Chondrocyte (in vitro differentiated cells): ENCODE measurements at places on chromosomes 6 and 20. TPM values are rescaled to one million over a fixed set of nuclear protein-coding genes. Genes with fewer than 3 reads are reported as not detected.

- no peak for DNase-seq
Observed at GRCh38 chr6:46715141-46715540, 20.0 kb downstream of the PLA2G7 start.

DNA sequence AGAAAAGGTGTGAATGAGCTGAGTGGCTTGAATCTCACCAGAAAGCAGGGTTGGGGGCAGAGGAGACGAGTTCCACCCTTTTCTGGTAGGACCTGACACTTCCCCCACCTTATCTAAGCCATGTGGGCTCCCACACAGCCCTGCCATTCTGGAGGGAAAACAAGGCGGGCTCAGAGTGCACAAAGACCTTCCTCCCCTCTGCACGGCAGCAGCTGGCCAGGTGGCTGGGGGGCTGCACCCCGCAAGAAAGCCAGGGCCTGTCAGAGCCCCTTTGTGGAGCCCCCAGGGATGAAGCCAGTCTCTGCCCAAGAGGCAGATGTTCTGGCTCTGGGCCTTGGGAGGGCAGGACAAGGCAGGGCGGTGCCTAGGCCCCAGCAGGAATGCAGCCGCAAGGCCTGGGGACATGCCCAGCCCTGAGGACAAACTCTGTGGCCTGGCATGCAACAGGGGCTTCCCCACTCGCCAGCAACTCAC lies 48.4 kb upstream of the DSN1 start:
- no peak for DNase-seq

- no peak for DNase-seq
Observed at GRCh38 chr6:32920715-32921114, 20.1 kb downstream of the HLA-DMB start.

DNA sequence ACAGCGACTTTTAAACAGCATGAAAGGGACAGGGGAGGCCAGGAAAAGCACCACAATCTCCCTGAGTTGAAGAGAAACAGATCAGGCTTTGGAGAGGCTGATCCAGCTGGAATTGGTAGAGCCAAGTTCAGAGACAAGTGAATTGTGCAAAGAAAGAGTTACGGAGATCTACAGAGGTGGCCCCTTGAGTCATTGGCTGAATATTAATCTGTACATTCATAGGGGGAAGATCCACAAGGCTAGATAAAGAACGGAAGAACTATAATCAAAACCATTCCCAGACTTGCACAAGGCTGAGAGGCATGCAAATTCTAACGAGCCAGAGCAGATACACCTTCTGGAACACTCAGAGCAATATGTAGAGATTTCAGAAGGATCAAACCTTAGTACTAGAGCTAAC lies 14.2 kb upstream of the FOXQ1 start:
- DNase-seq, result no peak

DNA sequence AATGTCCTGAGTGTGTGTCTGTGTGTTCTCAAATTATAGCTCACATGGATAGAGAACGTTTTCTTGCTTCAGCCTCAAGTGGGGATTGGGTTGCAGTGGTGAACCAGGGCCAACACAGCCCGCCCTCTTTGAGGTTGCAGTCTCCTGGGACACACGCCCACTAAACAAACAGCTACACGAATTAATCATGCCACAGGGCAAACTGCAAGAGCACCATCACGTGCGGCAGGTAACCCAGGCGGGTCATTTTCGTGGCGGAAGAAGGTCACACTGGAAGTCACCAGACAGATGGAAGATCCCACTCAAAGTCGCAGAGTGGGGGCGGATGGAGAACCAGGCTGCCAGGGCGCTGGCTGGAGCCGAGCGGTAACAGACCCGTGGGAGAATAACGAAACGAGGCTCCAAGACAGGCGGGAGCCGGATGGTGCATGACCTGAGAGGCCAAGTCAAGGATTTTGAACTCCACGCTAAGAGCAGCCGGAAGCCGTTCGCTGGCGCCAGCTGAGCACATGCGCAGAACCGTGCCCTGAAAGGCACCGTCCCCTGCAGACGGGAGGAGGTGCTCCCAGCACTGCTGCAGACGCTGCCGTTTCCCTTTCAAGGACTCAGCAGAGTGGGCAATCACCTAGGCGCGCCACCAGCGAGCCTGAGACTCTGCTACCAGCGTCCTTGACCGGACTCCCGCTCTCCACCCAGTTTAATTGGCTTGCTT lies 10.7 kb downstream of the DLL1 start:
- DNase-seq, result no peak

- DNase-seq, result no peak
Observed at GRCh38 chr6:733431-734219, 40.7 kb upstream of the EXOC2 start.

DNA sequence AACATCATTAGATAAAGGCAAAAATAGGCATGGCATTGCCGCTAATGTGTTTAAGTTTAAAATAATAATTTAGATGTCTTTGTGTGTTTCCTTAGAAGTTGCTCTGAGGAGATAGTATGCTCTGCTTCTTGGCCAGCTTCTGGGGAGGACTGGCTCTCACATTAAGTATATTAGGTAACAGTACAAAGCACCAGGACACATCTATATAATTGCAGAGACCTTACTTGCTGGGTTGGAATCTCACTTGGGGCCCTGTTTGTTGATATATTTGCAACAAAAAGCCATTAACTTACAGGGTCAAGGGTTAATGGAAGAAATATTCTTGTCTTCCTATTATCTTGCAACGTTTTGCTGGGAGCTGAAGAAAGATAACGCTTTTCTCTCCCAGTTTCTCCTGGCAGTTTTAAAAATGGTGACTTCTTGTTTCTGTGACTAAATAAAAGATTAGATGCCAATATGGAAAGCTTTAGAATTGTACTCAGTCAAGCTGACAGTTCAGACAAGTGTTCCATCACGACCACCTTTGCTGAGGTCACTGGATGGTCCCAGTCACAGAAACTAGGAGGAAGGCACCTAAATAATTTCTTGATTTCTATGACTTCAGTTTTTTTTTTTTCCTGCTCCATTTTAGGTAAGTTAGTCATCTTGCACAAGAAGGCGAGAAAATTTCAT lies 462.3 kb upstream of the FLRT3 start:
- no peak for DNase-seq

GRCh38 chr20:46558511-46558959 lies 8.1 kb upstream of the OCSTAMP start:
- DNase-seq, result no peak

DNA sequence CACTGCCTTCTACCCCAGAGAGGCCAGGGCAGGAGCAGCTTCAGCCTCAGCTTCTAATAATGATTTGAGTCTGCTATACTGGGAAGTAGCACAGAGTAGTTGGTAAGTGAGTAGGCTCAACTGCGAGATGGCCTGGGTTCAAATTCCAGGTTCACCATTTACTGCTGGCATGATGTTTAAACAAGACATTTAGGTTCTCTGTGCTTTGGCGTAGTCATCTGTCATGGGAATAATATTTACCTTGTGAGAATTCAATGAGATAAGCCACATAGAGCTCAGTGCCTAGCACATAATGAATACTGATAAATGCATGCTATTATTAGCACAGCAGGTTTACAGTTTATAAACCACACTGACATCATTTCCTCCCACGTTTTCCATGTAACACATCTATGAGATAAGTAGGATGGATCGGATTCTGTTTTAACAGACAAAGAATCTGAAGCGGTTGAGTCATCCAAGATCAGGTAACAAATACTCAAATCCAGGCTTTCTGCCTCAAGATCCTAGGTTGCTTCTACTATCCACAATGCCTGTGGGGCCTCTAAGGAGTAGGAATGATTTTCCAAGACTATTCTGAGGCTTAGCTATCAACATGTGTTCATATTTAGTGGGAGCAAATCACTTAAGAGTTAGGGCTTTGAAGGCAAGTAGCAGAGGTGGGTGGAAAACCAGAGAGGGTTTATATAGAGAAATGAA lies 72.9 kb upstream of the DTNBP1 start:
- no peak for DNase-seq

- no peak for DNase-seq
Observed at GRCh38 chr20:20685635-20686034, 26.8 kb downstream of the RALGAPA2 start.

GRCh38 chr6:135311446-135312200 lies 130.5 kb downstream of the MYB start:
- DNase-seq, result no peak

DNA sequence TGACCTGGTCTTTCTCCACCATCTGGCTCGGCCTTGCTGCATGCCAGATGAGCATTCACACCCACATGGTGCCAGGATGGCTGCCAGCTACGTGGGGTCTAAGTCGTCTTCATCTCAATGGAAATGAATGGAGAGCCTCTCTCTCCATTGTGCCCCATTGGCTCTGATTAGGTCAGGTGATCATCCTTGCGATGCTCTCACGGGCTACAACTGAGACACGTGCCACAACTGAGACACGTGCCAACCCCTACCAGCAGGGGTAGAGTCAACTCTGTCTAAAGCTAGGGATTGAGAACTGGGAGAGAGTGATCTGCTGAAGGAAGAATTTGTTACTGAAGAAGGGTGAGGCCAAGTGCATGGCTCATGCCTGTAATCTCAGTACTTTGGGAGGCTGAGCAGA lies 67.3 kb upstream of the RALY start:
- DNase-seq, result no peak

GRCh38 chr20:41512624-41513023 lies 105.6 kb downstream of the CHD6 start:
- DNase-seq, result no peak

- DNase-seq, result no peak
Observed at GRCh38 chr20:63520934-63521601, 503 bp downstream of the PPDPF start.

GRCh38 chr20:8132484-8133309 lies 631 bp downstream of the PLCB1 start:
- peak; percentile 90 for DNase-seq

DNA sequence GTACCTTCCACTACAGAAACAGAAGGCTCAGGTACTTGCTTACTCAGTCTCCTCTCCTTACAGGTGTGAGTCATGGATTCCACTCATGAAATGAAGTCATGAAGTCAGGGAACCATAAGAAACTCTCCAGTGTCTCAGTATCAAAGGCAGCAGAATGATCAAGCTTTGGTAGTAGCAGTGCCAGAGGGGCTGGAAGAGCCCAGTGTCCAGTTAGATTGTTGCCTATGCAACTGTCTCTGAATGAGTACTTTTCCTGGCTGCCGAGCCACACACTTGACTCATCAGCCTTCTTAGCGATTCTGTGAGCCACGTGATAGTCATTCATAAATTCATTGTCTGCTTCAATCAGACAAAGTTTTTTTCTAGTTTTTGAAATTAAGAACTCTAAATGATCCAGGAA lies 52.2 kb upstream of the DTNBP1 start:
- no peak for DNase-seq

- DNase-seq, result no peak
Observed at GRCh38 chr20:58938541-58938940, 42.5 kb upstream of the NELFCD start.

GRCh38 chr6:4496284-4496683 lies 279.9 kb upstream of the CDYL start:
- DNase-seq, result no peak

Gene KIF6
- total RNA-seq, result 0.62 to 2.4 TPM (median 1.1 TPM) in 3 replicates

Gene NKAPL
- total RNA-seq, result not detected in 3 replicates

Gene COL11A2
- 2.8 to 10.0 TPM (median 10.0 TPM) in 3 replicates for total RNA-seq

Gene PGC
- total RNA-seq, result not detected in 3 replicates

Gene TMEM244
- total RNA-seq, result not detected in 3 replicates

Gene LY6G6D
- not detected in 3 replicates for total RNA-seq

Gene SF3B5
- 97.9 to 118 TPM (median 101 TPM) in 3 replicates for total RNA-seq

Gene HSPA1A
- total RNA-seq, result 23.0 to 46.3 TPM (median 46.2 TPM) in 3 replicates
